ENCODE measurements at places on chromosomes 1 and 21.

DNA sequence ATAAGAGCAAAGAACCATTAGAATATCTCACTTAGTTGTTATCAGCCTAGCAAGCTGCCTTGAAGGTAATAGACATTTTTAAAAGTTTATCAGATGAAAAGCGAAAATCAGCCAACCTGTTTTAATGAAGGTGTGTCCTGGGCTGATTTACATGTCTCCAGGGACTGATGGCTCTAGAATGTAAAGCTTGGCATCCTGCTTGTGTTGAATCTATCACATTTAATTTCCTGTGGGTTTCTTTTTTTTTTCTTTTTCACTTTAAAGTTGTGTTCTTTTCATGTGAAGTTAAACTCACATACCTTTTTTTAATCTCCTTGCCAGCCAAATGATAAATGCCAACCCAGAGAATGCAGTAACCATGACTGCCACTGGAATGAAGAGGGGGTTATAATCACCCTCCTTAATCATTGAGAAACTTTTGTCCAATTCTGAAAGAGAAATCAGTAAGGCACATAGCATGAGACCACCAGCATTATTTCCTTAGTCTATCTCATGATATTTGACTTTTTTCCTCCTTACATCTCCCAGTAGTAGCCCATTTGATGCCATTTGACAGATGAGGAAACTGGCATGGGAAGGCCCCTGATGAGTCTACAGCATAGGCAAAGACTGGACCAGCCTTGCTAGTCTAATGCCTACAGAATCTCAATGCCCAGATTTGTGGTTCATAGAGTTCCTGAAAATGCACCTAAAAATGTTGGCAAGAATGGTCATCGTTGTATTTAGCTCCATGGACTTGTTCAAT lies 10.0 kb downstream of the SELL start:
- DNase-seq: no peak

GRCh38 chr1:162929177-162929576 lies 68.2 kb upstream of the CCDC190 start:
- no peak for DNase-seq

DNA sequence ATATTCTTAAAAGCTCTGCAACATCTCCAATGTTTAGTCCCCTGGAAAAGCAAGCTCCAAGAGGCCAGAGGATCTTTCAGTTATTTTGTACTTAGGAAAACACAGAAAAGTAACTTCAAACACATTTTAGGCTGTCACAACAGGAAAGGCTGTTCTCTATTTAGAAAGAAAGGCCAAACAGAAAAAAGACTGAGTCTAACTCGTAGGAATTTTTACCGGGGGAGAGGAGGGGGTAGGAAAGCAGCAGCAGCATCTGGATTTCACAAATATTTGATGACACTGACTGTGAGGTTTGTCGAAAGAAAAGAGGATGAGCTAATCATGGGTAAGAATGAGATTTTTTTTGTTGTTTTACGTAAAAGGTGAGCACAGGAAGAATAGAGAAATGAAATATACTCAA lies 107.1 kb downstream of the EIF4G3 start:
- DNase-seq: no peak

- DNase-seq: peak; percentile 70
These were observed 49.8 kb upstream of the RIPK4 start for GRCh38 chr21:41816583-41817165.

DNA sequence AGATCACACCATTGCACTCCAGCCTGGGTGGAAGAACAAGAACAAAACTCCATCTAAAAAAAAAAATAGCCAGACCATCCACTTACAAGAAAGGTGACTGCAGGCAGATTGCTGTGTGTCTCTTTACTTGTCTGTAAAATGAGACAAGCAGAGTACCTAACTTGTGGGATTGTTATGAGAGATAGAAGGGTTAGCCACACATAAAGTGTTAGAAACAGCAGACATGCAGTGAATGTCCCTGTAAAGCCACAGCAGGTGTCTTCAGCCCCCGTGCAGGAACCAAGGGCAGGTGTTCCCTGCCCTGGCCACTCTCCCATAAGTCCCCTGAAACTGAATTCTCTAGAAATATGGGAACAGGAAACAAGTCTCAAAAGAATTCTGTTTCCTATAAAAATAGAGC lies 40.8 kb upstream of the EFHD2 start:
- no peak for DNase-seq

- DNase-seq: peak; percentile 20
These were observed 38.6 kb upstream of the EPS8L3 start for GRCh38 chr1:109802136-109802900.

DNA sequence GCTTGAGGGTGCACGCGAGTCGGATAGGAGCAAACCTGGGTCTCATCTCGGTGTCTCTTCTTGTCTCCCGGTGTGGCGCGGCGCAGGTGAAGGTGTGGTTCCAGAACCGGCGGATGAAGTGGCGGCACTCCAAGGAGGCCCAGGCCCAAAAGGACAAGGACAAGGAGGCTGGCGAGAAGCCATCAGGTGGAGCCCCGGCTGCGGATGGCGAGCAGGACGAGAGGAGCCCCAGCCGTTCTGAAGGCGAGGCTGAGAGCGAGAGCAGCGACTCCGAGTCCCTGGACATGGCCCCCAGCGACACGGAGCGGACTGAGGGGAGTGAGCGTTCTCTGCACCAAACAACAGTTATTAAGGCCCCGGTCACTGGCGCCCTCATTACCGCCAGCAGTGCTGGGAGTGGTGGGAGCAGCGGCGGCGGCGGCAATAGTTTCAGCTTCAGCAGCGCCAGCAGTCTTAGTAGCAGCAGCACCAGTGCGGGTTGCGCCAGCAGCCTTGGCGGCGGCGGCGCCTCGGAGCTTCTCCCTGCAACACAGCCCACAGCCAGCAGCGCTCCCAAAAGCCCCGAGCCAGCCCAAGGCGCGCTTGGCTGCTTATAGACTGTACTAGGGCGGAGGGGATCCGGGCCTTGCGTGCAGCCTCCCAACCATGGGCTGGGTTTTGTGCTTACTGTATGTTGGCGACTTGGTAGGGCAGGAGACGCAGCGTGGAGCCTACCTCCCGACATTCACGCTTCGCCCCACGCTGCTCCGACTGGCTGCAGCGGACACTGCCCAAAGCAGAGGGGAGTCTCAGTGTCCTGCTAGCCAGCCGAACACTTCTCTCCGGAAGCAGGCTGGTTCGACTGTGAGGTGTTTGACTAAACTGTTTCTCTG lies 5.1 kb downstream of the HLX start:
- DNase-seq: peak; percentile 88

- no peak for DNase-seq
These were observed 17.0 kb upstream of the RAVER2 start for GRCh38 chr1:64727861-64728260.
